Kidney tubule cell (primary cell): ENCODE measurements at places on chromosomes 16 and 17.
A peak's percentile ranks its signal among the peaks of the same experiment; 100 is the strongest.

- DNase-seq = no peak
These were observed 13.7 kb downstream of the METTL22 start for GRCh38 chr16:8634991-8635736.

- DNase-seq = peak; percentile 94
These were observed 21.4 kb downstream of the TTLL6 start for GRCh38 chr17:48795444-48796162.

- no peak for DNase-seq
These were observed 82.0 kb downstream of the RGS9 start for GRCh38 chr17:65219124-65219523.

GRCh38 chr17:76473541-76473985 lies 6.2 kb downstream of the AANAT start:
- DNase-seq = peak; percentile 27
